ENCODE measurements at places on chromosomes 3 and 15. TPM values are rescaled to one million over a fixed set of nuclear protein-coding genes. Genes with fewer than 3 reads are reported as not detected.
A peak's percentile ranks its signal among the peaks of the same experiment; 100 is the strongest.

GRCh38 chr3:188608401-188608800 lies 454.4 kb downstream of the LPP start:
- DNase-seq, result no peak

The GOLGA8F gene
- 0.05 TPM for polyA plus RNA-seq

The ALS2CL gene
- 12.1 TPM for polyA plus RNA-seq

DNA sequence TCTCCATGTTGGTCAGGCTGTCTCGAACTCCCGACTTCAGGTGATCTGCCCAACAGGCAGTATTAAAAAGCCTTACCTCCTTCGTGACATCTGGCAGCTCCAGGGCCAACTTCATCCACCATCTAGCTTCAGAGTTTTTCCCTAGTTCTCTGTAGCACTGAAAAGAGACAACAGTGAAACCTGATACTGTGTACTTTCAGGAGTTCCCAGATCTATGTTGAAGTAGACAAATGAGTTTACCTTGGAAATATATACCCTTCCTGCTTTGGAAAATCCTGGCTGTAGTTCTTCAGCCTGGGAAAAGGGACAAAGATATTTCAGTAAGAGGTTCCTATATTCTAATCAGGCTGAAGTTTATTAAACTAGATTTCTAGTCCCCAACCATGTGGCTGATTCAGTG lies 18.0 kb downstream of the RMDN3 start:
- DNase-seq, result no peak

The IL16 gene
- 5.2 TPM for polyA plus RNA-seq

The CCDC54 gene
- 0.17 TPM for polyA plus RNA-seq

The PPP2R3A gene
- 24.6 TPM for polyA plus RNA-seq

The TBC1D23 gene
- 40.1 TPM for polyA plus RNA-seq

DNA sequence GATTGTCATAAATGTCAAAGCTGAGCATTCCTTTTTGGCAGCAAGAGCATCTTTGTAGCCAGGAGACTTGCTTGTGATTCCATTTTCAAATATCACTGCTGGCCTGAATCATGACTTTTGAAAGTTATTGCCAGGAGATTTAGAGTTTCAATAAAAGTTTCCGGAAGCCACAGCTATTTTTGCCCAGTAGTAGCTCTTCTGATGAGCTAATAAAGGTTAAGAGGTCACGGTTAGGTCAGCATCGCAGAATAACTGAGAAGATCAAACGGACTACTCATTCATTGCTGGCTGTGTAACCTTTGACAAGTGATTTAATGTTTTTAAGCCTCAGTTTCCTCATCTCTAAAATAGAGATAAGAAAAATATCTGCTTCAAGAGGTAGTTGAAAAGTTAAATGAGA lies 105.1 kb upstream of the ETV5 start:
- DNase-seq, result no peak

The DRD3 gene
- not detected for polyA plus RNA-seq

GRCh38 chr15:93719921-93720351 lies 511.4 kb upstream of the MCTP2 start:
- DNase-seq, result no peak

DNA sequence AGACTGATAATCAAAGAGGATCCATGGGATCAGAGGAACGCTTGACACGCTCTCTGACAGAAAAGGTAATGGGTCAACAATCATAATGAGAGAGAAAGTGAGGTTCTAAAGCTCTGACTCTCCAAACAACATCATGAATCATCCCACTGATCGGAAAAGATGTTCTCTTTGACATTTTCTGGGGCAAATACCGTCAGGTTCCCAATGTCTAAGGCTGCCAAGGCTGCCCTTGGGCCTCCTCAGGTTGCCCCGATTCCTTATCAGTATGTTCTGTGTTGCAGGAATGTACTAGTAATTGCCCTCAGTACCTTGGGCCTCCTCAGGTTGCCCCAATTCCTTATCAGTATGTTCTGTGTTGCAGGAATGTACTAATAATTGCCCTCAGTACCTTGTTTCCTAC lies 60.9 kb downstream of the NPTN start:
- DNase-seq, result no peak

The ELL3 gene
- 4.2 TPM for polyA plus RNA-seq

GRCh38 chr15:89379251-89379695 lies 44.6 kb upstream of the POLG start:
- no peak for DNase-seq

GRCh38 chr3:52277972-52278509 lies 408 bp downstream of the WDR82 start:
- no peak for DNase-seq

GRCh38 chr15:32098033-32098432 lies 67.7 kb downstream of the CHRNA7 start:
- DNase-seq, result peak; percentile 13

- DNase-seq, result no peak
Measured at GRCh38 chr3:69087030-69087791, 2.5 kb downstream of the ARL6IP5 start.

The UNC13C gene
- polyA plus RNA-seq, result 7.3 TPM

DNA sequence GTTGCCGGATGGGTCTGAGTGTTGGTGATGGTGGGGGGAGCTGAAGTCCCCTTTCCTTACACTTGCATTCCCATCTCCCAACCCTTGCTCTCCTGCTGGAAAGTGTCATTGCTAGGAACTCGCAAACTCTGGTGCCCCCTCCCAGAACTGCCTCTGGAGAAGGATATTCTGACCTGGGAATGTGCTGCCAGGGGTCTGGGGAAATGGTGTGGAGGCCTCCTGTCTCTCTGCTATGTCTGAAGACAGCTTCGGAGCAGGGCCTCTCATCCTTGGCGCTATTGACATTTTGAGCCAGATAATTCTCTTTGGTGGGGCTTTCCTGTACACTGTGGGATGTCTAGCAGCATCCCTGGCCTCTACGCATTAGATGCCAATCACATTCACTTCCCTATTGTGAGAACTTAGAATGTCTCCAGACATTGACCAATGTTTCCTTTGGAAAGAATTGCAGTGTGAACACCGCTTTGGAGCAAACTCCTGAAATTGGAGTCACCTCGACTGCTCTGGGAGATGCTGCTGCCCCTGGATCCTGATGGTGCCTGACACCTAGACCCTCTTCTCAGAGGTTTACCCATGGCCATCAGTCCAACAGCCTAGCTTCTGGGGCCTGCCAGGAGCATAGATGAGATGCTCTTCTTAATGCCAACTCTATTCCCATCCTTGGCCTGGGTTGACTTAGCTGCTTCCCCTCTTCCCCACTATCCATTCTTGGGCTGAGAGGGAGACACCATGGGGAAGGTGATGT lies 2.2 kb upstream of the KY start:
- no peak for DNase-seq

The IFT80 gene
- 61.8 TPM for polyA plus RNA-seq

The MUSTN1 gene
- 1.8 TPM for polyA plus RNA-seq

GRCh38 chr3:128076483-128077201 lies 24.4 kb downstream of the SEC61A1 start:
- DNase-seq, result no peak

- no peak for DNase-seq
Measured at GRCh38 chr3:4956099-4956498, 23.1 kb upstream of the BHLHE40 start.

DNA sequence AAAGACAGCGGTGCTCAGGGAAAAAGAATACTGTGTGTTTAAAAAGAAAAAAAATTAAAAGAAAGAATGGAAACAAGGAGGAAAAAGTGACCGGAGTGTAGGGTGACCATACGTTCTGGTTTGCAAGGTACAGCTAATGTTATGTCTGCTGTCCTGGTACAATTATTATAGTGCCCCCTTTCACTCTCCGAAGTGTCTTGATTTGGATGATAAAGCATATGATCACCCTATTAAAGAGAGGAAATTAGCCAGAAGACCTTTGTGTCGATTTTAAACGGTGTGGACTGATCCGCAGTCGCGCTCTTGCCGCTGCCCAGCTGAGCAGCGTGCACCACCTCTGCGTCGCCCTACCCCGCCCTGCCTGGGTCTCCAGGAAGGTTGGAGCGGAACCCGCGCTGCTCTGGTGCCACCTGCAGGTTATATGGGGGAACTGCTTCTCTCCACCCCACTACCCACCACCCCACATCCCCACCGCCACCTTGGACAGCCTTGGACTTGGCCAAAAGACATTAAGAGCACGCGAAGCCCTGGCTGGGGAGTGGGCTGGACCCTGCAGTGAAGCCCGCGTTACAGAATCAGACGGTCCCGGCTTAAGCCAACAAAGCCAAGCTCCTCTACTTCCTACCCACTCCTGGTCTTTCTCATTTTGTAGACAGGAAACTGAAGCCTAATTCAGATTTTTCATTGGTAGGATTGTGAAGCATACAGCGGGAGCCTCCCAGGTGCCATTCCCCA lies 41.2 kb upstream of the UBE2Q2 start:
- DNase-seq, result peak; percentile 65

The NRG4 gene
- polyA plus RNA-seq, result 7.1 TPM

The COL7A1 gene
- polyA plus RNA-seq, result 31.0 TPM

The DCUN1D1 gene
- polyA plus RNA-seq, result 63.0 TPM
